Thymus (tissue), 14 donors: ENCODE measurements at places on chromosomes 1 and 21. TPM values are rescaled to one million over a fixed set of nuclear protein-coding genes. Genes with fewer than 3 reads are reported as not detected.

AIM2 gene
- 7.6 TPM for polyA plus RNA-seq

OR6K3 gene
- polyA plus RNA-seq, result not detected

PLXNA2 gene
- 5.6 TPM for polyA plus RNA-seq

ACOT11 gene
- 1.2 TPM for polyA plus RNA-seq

CHIT1 gene
- 36.0 TPM for polyA plus RNA-seq

DTL gene
- 0.71 TPM for polyA plus RNA-seq

EXO5 gene
- 12.1 TPM for polyA plus RNA-seq

RGS13 gene
- polyA plus RNA-seq, result 1.1 TPM

AMY2A gene
- polyA plus RNA-seq, result 0.34 TPM

NPPA gene
- polyA plus RNA-seq, result 5.9 TPM

CFH gene
- 26.0 TPM for polyA plus RNA-seq

DENND4B gene
- polyA plus RNA-seq, result 76.0 TPM

CFAP45 gene
- 1.3 TPM for polyA plus RNA-seq

CD53 gene
- polyA plus RNA-seq, result 262 TPM

CSF3R gene
- polyA plus RNA-seq, result 8.6 TPM

FCER1G gene
- polyA plus RNA-seq, result 262 TPM

TAL1 gene
- 2.7 TPM for polyA plus RNA-seq

LCE2C gene
- 1.7 TPM for polyA plus RNA-seq

COL11A1 gene
- 0.25 TPM for polyA plus RNA-seq

MIXL1 gene
- 0.30 TPM for polyA plus RNA-seq

FAM72B gene
- 3.5 TPM for polyA plus RNA-seq

RSRP1 gene
- polyA plus RNA-seq, result 418 TPM

ADAM30 gene
- polyA plus RNA-seq, result not detected

LINGO4 gene
- 0.14 TPM for polyA plus RNA-seq

FAM3B gene
- 8.5 TPM for polyA plus RNA-seq

NR5A2 gene
- 0.94 TPM for polyA plus RNA-seq

SPRR4 gene
- 2.1 TPM for polyA plus RNA-seq

KRTAP26-1 gene
- polyA plus RNA-seq, result 0.09 TPM

GSTM5 gene
- polyA plus RNA-seq, result 2.3 TPM

AK5 gene
- 2.0 TPM for polyA plus RNA-seq

RNF11 gene
- polyA plus RNA-seq, result 67.9 TPM

TCHH gene
- polyA plus RNA-seq, result 1.4 TPM

CLCA2 gene
- polyA plus RNA-seq, result 3.4 TPM

ZBTB7B gene
- 21.9 TPM for polyA plus RNA-seq

FH gene
- 31.4 TPM for polyA plus RNA-seq

TFAP2E gene
- 4.7 TPM for polyA plus RNA-seq

LCE1C gene
- 3.0 TPM for polyA plus RNA-seq

DENND2C gene
- polyA plus RNA-seq, result 2.9 TPM

KRTAP10-9 gene
- polyA plus RNA-seq, result not detected

CR1L gene
- 0.46 TPM for polyA plus RNA-seq

GBP1 gene
- polyA plus RNA-seq, result 53.0 TPM

TMEM59 gene
- polyA plus RNA-seq, result 185 TPM

ITLN1 gene
- polyA plus RNA-seq, result 8.7 TPM

MTARC1 gene
- polyA plus RNA-seq, result 3.3 TPM

GBP5 gene
- polyA plus RNA-seq, result 14.7 TPM

PEX14 gene
- 16.1 TPM for polyA plus RNA-seq

CD52 gene
- polyA plus RNA-seq, result 1,113 TPM

SPRR1B gene
- polyA plus RNA-seq, result 132 TPM

FGR gene
- 38.7 TPM for polyA plus RNA-seq

CAPN9 gene
- 0.46 TPM for polyA plus RNA-seq

RAB25 gene
- 43.1 TPM for polyA plus RNA-seq

AKR7A3 gene
- polyA plus RNA-seq, result 2.1 TPM

SPRR2B gene
- 3.1 TPM for polyA plus RNA-seq

ICOSLG gene
- 5.1 TPM for polyA plus RNA-seq
